A549 treated with DMSO at 1 μM for 4 hours (cell line): ENCODE measurements at places on chromosomes 2 and 18. TPM values are rescaled to one million over a fixed set of nuclear protein-coding genes. Genes with fewer than 3 reads are reported as not detected.

The OR6B3 gene
- not detected in 5 replicates for total RNA-seq

The CTNNA2 gene
- 0.17 to 0.52 TPM (median 0.22 TPM) in 5 replicates for total RNA-seq

The EML6 gene
- 1.3 to 1.8 TPM (median 1.5 TPM) in 5 replicates for total RNA-seq

The SLC8A1 gene
- 0.45 to 0.71 TPM (median 0.48 TPM) in 5 replicates for total RNA-seq

The DSC1 gene
- total RNA-seq, result not detected in 5 replicates

The SERPINB4 gene
- total RNA-seq, result 0.12 to 0.28 TPM (median 0.18 TPM) in 5 replicates

The SULT6B1 gene
- not detected in 5 replicates for total RNA-seq

The PJVK gene
- 0.72 to 1.9 TPM (median 1.6 TPM) in 5 replicates for total RNA-seq

The VRK2 gene
- 29.8 to 36.4 TPM (median 33.2 TPM) in 5 replicates for total RNA-seq

The ANO7 gene
- 1.9 to 2.6 TPM (median 2.1 TPM) in 5 replicates for total RNA-seq

The TGIF1 gene
- 126 to 170 TPM (median 162 TPM) in 5 replicates for total RNA-seq

The SANBR gene
- 9.7 to 15.5 TPM (median 13.5 TPM) in 5 replicates for total RNA-seq

The GGCX gene
- 39.4 to 45.2 TPM (median 45.0 TPM) in 5 replicates for total RNA-seq

The NABP1 gene
- total RNA-seq, result 12.0 to 16.4 TPM (median 14.7 TPM) in 5 replicates

The SLC19A3 gene
- 2.5 to 3.8 TPM (median 3.2 TPM) in 5 replicates for total RNA-seq

The IGFBP5 gene
- 0.15 to 0.25 TPM (median 0.24 TPM) in 5 replicates for total RNA-seq
